Mucosa of gallbladder (tissue), 1 donor: ENCODE measurements at places on chromosomes 3 and 15. TPM values are rescaled to one million over a fixed set of nuclear protein-coding genes. Genes with fewer than 3 reads are reported as not detected.

DNA sequence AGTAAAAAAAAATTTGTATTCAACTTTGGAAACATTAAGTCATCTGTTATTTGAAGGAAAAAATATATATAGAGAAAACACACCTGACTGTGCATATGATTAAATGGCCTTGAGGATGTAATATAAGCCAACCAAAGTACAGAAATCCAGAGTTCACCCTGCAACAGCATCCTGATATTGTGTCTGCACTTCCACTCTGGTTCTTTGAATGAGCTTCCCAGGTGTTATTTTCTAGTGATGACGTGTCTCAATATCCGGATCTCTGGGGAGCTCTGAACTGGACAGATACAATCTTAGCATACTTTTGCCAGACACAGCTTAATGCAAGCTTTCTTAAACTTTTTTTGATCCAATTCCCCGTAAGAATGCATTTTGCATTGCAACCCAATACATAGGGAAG, 19.5 kb upstream of the PIK3CB start:
- DNase-seq, result no peak

DNA sequence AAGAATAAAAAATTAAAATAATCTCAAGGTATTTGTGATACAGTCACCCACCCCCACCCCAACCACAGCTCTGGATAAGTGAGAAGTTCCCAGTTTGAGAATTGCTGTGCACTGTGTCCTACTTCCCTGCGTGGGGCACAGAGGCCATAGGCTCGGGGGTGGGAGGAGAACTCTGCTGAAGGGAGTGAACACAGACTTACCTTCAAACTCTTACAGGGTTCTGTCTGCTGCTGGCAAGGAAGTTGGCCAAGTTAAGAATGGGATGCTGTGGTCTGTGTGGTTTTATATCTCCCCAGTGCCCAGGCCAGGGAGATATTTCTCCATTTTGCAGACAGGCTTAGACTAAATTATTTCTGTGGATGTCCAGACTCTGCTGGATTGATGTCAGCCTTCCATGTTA, 37.6 kb downstream of the SPTSSB start:
- no peak for DNase-seq

GRCh38 chr3:119628816-119629445, 31.2 kb downstream of the PLA1A start:
- no peak for DNase-seq

DNA sequence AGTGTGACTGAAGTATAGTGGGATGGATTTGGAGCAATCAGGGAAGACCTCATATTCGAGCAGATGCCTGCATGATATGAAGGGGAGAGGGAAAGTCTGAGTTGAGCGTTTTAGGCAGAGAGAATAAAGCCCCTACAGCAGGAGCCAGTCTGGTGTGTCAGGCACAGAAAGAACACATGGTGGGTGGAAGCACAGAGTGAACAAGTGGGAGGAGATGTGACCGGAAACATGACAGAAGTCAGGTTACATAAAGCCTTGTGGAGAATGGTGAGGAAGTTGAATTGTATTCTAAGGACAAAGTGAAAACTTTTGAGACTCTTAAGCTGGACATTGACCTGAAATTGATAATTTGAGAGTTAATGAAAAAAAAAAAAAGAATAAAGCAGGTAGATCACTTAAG, 541.0 kb downstream of the PLOD2 start:
- DNase-seq, result no peak

- DNase-seq, result no peak
These were observed 225.4 kb upstream of the SOX2 start for GRCh38 chr3:181486141-181486885.

DNA sequence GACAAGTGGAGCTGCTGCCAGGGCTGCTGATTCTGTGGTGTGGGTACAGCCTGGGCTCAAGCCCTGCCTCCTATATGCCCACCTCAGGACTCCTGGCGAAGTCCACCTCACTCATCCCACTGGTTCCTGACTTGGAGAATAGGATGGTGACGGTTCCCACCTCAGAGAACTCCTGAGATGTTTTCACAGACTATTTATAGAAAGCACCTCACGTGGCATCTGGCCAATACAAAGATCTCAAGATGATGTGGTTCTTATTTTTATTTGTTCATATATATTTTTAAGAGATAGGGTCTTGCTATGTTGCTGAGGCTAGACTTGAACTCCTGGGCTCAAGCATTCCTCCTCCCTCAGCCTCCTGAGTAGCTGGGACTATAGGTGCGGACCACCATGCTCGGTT, 236.9 kb upstream of the BHLHE40 start:
- DNase-seq, result no peak

GRCh38 chr3:42009456-42009855, 47.6 kb upstream of the ULK4 start:
- DNase-seq, result no peak

DNA sequence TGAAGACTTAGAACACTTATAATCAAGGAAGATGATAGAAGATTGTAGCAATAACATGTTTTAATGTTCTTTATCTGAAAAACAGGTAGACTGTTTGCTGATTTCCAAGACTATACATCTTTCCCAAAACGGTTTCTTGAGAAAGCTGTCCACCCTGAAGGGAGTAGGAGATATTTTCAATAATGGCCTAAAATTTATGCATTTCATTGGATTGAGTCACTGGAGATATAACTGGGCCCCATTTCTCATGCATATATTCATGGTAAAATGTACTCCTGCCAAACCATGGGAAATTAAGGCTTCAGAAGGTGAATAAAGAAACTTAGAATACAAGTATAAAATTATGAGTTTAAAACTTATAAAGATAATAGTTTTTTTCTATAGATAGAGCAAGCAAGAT, 143.9 kb downstream of the LSAMP start:
- DNase-seq, result no peak

GRCh38 chr3:174854987-174855386, 4.1 kb upstream of the NAALADL2 start:
- no peak for DNase-seq

SEMA5B gene
- total RNA-seq, result 1.7 TPM

EPHB3 gene
- 10.2 TPM for total RNA-seq

BDH1 gene
- total RNA-seq, result 62.8 TPM
